Pons (tissue), 1 donor: ENCODE measurements at places on chromosomes 5 and 9.

- DNase-seq = no peak
These were observed 71.1 kb downstream of the TNC start for GRCh38 chr9:115046824-115047223.

- DNase-seq = no peak
These were observed 75.7 kb downstream of the PRDM9 start for GRCh38 chr5:23583081-23583480.

GRCh38 chr5:1648806-1649205 lies 125.0 kb upstream of the LPCAT1 start:
- DNase-seq = no peak

DNA sequence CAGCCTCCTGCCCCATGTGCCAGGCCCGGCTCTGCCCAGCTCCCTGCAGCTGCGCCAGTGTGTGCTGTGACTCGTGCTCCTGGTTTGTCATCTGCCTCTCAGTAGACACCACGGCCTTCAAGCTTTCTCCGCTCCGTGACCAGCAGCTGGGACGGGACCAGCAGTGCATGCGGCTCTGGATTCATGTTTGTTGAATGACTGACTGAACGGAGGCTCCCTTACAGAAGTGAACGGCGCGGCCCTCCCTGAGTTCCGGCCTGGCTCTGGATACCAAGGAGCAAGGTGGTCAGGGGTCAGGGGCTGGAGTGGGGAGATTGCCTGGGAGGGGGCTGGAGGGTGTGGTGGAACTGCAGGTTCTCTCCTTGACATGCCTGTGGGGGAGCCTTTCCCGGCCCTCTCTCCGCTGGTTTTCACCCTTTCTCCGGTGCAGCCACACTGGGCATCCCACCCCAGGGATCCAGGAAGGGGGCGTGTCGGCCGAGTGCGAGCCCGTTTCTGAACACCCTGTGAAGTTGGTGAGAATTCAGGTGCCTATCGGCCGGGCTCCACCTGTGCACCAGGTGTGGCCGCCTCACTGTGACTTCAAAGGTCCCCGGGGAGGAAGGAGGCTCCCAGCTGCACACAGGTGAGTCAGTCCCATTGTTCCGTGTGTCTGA lies 11.1 kb upstream of the CEP72 start:
- DNase-seq = no peak

GRCh38 chr9:35102769-35103659 lies at the start of gene STOML2:
STOML2 (minus strand) TSS chr9:35103131; CDS start chr9:35103094, 37 bp downstream.
- peak; percentile 97 for DNase-seq
